ENCODE measurements at places on chromosomes 7 and 10.

GRCh38 chr10:52437205-52437646 is 123.1 kb downstream of the DKK1 start:
- no peak for DNase-seq

- DNase-seq = no peak
Observed at GRCh38 chr10:82934429-82934828, 1059.4 kb downstream of the NRG3 start.

DNA sequence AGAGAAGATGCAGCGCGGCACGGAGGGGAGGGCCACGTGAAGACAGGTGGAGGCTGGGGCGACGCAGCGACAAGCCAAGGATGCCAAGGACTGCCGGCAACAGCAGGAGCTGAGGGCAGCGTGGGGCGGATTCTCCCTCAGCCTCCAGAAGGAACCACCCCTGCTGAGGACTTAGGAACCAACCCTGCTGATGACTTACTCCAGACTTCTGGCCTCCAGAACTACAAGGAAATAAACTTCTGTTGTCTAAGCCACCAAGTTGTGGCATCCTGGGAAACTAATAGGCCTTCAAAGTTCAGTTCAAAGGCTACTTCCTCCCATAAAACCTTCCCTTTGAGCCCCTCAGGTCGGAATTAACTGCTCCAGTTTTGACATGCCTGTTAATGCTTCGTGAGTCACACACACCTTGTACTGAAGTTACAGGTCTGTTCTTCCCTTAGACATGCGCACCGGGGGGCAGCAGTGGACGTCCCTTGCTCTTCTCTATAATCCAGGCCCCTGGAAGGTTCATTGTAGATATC is 88.4 kb upstream of the RHEB start:
- DNase-seq = no peak

- DNase-seq = no peak
Observed at GRCh38 chr10:29426420-29426819, 137.6 kb downstream of the LYZL1 start.

- no peak for DNase-seq
Observed at GRCh38 chr10:33381451-33382215, 47.2 kb upstream of the NRP1 start.

DNA sequence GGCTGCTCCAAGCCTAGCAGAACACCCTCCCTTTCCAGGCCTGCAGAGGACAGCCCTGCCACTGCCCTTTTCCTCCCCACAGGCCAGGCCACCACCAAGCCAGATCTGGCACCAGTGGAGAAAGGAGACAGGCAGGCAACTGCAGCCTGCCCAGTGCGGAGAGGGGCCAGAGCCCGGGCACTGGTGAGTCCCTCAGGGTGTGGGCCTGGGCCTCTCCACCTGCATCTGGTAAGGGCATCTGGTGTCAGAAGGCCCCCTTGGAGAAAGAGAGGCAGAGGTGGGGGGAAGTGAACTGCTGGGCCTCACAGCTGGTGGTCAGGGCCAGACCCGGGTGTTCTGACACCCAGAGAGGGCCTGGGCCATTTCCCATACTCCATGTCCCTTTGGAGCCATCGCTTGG is 27.9 kb downstream of the ZNF783 start:
- no peak for DNase-seq

- DNase-seq = no peak
Observed at GRCh38 chr10:95407546-95407945, 116.7 kb upstream of the PDLIM1 start.

- no peak for DNase-seq
Observed at GRCh38 chr7:50397971-50398324, 52.2 kb downstream of the FIGNL1 start.

DNA sequence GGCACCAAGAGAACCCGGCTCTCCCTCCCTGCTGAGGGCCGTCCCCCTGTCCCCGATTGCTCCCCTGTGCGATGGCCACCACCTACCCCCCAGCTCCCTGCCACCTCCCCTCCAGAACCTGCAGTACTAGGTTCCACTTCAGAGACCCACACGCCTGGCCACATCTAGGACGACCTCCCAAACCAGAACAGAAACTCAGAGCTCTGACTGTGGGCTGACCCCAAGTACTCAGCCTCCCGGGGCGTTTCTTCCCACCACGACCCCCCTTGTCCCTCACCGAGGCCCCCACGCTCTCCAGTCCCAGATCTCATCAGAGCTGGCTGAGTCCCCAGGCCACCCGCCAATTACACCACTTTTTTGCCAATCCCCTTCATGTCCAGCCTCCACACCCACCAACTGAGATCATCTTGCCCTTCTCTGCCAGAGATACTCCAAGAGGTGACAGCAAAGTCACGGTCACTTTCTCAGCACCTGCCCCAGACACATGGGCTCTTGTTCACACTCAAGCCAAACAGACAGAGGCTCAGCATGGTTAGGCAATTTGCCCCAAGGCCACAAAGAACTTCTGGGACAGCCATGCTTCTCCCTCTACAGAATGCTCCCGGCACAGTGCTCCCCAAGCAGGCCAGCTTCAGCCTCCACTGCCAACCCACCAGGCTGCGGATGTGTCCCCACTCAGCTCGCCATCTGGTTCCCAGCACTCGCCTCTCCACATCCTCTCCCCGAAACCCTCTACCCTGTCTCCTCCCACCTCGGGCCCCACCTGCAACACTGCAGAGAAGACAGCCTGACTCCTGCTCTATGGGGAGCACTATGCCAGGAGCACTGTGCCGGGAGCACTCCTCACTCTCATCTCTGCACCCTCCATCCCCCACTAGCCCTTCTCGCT is 4.7 kb downstream of the TMEM120A start:
- no peak for DNase-seq

GRCh38 chr10:26735435-26735834 is 37.9 kb downstream of the PDSS1 start:
- DNase-seq = no peak

DNA sequence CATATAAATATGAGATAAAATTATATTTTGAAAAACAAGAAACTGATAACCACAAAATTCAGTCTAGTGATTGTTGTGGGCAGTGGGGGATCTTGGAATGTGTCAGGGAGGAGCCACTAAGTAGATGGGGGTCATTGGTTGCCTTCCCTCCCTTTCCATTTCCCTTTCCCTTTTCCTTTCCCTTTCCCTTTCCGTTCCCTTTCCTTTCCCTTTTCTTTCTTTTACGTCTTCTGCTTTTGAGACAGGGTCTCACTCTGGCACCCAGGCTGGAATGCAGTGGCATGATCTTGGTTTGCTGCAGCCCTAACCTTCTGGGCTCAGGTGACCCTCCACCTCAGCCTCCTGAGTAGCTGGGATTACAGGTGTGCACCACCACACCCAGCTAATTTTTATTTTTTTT is 51.0 kb downstream of the DYNC2I1 start:
- DNase-seq = no peak

GRCh38 chr7:145850636-145851035 is 266.0 kb upstream of the CNTNAP2 start:
- DNase-seq = no peak

GRCh38 chr7:157904866-157905570 is 568.2 kb downstream of the DNAJB6 start:
- DNase-seq = no peak

DNA sequence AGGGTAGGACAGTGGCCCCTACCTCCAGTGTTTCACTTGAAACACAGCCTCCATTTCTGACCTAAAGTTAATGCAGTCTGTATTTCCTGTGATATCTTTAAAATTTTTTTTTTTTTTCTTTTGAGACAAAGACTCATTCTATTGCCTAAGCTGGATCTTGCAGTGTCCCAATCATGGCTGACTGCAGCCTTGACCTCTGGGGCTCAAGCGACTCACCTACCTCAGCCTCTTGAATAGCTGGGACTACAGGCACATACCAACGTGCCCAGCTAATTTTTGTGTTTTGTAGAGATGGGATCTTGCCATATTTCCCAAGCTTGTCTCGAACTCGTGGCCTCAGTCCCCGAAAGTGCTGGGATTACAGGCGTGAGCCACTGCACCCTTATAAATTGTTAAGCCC is 16.7 kb upstream of the MGAM2 start:
- no peak for DNase-seq

- DNase-seq = no peak
Observed at GRCh38 chr10:42977032-42977416, 99.8 kb upstream of the RET start.

GRCh38 chr10:13567030-13567429 is 19.7 kb upstream of the PRPF18 start:
- DNase-seq = no peak

DNA sequence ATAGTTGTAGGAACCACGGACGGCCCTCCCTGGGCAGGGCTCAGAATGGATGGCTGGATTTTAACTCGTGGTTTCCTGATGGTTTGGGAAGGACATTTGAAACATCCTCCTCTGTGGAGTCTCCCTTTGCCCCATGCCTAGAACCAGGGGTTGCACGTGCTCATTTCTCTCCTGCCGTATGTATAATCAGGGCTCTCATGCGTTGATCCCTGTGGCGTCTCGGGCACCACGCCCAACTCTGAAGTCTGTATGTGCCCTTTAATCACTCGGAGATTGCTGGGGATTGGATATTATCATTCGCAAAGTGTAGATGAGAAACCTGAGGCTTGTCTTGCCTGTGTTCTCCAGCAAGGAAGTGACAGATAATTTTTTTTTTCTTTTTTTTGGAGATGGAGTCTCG is 257.1 kb downstream of the CAMK1D start:
- no peak for DNase-seq

DNA sequence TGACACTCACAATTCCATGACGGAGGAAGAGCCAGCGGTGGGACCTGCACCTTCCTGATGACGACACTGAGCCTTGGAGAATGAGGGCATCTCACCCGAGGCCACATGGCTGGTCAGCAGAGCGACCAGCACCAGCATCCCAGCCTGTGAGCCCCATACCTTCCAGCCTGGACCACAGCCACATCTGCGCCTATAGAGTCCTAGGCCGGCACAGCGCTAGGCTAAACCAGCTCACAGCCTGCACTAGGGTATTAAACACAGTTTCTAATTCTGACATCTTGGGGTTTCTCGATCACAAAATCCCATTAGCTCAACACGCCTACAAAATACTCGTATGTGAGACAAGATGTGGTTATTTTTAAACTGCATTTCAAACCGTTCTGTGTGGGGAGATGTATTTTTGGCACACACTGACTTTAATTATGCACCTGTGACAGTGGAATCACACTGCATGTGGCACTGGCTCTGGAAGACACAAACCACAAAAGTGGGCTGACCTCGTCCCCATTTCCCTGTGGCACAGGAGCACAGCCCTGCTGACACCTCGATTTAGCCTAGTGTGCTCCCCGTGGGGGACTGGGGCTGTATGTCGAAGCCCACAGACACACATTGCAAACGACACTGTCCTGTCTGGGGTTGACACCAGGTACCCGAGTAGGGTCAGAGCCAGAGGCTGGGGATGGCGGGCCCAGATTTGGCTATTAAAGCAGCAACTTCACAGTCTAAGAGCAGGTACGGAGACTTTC is 32.5 kb downstream of the CPXM2 start:
- no peak for DNase-seq

GRCh38 chr7:112067632-112068540 is 138.3 kb downstream of the DOCK4 start:
- DNase-seq = no peak

DNA sequence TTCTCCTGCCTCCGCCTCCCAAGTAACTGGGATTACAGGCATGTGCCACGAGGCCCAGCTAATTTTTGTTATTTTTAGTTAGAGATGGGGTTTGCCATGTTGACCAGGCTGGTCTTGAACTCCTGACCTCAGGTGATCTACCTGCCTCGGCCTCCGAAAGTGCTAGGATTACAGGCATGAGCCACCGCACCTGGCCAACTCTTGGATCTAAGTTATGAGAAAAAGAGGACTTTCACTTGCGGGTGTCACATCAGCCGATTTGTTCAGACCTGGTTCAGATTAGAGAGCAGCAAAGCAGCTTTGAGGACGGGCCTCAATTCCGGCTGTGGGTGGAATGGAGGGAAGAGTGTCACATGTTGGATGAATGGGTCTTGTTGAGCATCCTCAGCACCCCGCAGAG is 61.0 kb upstream of the FGFR2 start:
- DNase-seq = no peak

DNA sequence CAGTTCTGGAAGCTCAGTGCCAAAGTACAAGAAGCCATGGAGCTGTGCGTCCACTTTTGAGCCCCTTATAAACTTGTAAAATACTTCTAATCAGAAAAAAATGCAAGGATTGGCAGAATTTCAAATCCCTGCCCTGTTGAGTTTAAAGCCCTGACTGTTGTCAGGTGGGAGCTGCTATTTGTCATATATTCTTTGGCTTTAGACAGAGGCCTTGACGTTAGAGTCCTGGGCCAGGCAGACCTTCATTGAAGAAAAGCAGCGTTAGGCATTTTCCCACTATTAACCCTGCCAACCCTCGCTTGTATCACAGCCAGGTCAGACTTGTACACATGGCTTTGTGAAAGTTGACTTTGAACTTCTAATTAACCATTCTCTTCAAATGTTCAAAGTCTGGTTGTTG is 155.4 kb downstream of the TWIST1 start:
- DNase-seq = no peak

DNA sequence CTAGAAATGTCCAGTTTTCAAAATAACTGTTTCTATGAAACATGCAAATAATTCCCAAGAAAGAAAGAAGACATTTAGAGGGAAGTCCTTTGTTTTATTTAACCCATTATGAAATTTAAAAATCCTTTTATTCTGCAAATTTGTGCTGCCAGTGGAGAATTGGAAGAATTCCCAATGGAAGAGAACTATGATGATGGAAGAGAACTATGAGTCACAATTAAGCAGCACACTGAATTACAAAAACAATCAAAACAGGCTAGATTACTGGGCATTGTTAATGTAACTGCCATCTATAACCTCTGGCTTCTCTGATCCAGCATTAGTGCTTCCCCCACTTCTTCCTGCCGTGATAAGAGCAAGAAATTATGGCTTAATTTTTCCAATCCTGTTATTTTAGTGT is 126.2 kb upstream of the FEZF1 start:
- DNase-seq = no peak

GRCh38 chr7:130182990-130183389 is 22.2 kb downstream of the TMEM209 start:
- DNase-seq = no peak

GRCh38 chr7:8436965-8437364 is 3.6 kb downstream of the NXPH1 start:
- peak; percentile 24 for DNase-seq

GRCh38 chr10:97020452-97021400 is 165.0 kb downstream of the SLIT1 start:
- no peak for DNase-seq

GRCh38 chr10:116164291-116164690 is 108.7 kb downstream of the GFRA1 start:
- no peak for DNase-seq

- DNase-seq = no peak
Observed at GRCh38 chr10:114632869-114633715, 25.0 kb downstream of the ABLIM1 start.

DNA sequence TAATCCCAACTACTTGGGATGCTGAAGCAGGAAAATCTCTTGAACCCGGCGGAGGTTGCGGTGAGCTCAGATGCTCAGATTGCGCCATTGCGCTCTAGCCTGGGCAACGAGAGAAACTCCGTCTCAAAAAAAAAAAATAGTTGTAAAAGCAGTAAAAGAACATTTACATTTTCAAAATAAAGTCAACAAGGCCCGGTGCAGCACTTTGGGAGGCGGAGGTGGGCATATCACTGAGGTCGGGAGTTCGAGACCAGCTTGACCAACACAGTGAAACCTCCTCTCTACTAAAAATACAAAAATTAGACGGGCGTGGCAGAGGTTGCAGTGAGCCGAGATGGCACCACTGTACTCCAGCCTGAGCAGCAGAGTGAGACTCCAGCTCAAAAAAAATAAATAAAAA is 4.0 kb downstream of the CCAR1 start:
- DNase-seq = no peak

Data from stimulated activated CD4-positive, alpha-beta T cell treated with anti-CD3 and anti-CD28 coated beads, Interleukin-1b, Interleukin-23, amount 100 ng/mL, for 4 hours (primary cell).